Activated T-cell treated with anti-CD3 and anti-CD28 coated beads, Interleukin-2, amount 50 U/mL, for 48 hours (primary cell): ENCODE measurements at places on chromosomes 7 and 10.
A peak's percentile ranks its signal among the peaks of the same experiment; 100 is the strongest.

- no peak for DNase-seq
These were observed 45.3 kb upstream of the PDLIM1 start for GRCh38 chr10:95335933-95336699.

- no peak for DNase-seq
These were observed 23.9 kb upstream of the LEP start for GRCh38 chr7:128217030-128217805.

- no peak for DNase-seq
These were observed 321.8 kb downstream of the ZNF248 start for GRCh38 chr10:37535459-37536246.

DNA sequence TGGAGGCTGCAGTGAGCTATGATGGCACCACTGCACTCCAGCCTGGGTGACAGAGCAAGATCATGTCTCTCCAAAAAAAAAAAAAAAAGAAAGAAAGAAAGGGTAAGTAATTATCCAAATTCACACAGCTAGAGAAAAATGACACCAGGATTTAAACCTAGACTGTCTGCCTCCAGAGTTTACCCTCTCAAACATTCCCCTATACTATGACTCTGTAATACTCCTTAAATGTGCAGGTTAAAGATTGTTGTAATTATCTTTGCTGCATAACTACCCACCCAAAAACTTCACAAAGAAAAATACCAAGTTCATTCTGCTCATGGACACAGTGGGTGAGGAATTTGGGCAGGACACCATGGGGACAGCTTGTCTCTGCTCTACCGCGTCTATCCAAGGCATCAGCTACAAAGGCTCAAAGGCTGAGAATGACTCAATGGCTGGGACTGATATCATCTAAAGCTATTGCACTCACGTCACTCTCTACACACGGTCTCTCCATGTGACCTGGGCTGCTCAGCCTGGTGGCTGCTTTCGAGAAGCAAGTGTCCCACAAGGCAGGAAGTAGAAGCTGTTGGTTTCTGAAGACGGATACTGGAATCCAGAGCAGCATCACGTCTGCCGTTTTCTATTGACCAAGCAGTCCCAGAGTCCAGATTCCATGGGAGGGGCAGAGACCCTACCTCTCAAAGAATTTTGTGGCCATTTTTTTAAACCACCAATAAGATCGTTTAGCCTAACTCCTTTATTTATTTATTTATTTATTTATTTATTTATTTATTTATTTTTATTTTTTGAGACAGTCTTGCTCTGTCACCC lies 185.7 kb upstream of the AUTS2 start:
- peak; percentile 19 for DNase-seq

- DNase-seq = no peak
These were observed 162.1 kb upstream of the FOXK1 start for GRCh38 chr7:4519819-4520520.

DNA sequence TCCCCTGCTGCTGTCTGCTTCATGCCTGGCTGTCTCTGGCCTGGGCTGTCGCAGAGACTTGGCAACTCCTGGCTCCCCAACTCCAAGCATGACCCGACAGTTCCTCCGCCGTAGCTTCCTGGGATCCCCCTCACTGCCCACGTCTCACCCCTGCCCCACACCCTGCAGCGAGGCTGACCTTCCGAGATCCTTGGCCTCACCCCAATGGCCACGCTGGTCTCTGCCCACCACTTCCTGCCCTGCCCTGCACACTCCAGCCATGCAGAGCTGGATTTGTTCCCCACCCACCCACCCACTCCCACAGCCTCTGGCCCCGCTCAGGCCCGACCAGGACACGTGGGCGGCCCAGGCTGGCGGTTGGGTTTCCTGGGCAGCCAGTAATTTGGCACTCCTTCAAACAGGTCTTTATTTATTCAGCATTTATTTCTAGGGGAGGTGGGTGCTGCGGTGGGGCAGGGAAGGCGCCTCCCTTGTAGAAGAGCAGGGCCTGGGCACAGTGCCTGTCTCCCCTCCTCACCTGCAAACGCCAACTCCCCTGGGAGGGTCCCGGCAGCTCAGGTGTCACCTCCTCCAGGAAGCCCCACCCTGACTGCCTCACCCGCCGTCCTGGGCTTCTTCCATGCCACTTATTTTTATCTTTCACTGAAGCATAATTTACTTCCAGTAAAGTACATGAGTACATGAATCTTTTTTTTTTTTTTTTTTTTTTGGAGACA lies 25.5 kb downstream of the GTF2IRD1 start:
- DNase-seq = no peak

DNA sequence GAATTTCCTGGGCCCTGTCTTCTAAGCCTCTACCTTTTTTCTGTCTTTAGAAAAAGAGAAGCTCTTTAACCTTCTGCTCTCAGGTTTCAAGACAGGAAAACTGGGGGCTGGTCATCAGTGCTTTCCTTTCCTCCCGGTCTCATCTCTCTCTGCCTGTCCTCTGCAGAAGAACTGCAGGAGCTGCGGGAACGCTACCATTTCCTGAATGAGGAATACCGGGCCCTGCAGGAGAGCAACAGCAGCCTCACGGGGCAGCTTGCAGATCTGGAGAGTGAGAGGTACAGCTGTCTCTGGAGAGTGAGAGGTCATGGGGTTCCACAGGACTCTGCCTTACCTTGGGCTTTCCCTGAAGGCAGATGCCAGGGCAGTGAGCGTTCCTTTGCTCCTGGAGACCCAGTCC lies 12.7 kb downstream of the CCDC136 start:
- no peak for DNase-seq

GRCh38 chr10:90911133-90912051 lies 9.5 kb downstream of the ANKRD1 start:
- peak; percentile 52 for DNase-seq

DNA sequence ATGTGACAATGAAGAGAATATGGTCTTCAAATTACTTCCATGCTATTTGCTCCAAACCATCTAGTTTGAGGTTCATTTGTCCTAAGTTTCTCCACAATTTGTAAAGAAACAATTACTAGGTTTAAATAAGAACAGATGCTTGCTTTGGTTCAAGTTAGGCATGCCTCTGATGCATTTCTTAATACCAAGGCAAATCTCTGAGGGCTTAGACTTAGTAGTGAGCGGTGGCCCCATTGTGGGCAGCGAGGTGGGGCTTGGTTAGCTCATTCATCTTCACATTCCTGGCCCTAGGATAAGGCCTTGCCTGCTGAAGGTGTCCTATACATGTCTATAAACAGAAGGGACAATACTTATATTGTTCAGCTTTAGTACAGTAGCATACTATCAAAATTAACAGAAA lies 52.4 kb upstream of the RHEB start:
- DNase-seq = no peak

GRCh38 chr7:132837529-132837928 lies 244.4 kb downstream of the CHCHD3 start:
- no peak for DNase-seq
